ENCODE measurements at places on chromosomes 4 and X.

DNA sequence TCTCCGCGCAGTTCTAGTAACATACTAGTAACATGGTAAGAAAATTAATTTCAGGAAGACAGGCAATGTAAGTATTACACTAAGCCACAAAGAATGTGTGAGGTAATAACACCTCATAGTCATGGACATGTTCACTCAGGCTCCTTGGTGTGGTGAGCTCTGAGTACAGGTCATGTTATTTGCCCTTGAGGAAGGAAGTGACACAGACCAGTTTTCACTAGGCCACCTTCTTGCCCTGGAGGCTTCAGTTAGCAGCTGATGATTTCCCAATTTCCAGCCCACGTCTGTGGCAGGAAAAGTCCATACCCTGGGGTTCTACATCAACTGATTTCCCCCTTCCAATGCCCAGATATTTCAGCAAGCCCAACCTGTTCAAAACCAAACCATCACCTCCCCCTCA lies 6.7 kb downstream of the APOO start:
- DNase-seq, result no peak

DNA sequence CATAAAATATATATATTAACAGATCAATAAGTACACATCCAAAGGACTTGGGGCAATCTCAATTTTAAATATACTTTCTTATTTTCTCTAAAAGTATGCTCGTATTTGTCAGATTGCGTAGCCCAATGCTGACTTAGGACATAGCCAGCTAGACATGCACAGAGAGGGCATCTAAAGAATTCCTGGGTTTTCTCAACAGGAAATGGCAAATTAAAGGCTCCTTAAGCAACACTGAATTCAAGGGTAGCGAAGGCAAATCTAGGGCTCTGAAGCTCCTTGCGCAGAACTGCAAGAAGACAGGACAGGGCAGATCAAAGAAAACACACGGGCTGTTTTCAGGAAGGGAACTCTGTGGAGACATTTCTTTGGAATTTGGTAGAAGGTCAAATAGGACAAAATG lies 94.6 kb upstream of the FTHL17 start:
- no peak for DNase-seq

- no peak for DNase-seq
These were observed 1627.5 kb upstream of the TENM3 start for GRCh38 chr4:180615746-180616145.

DNA sequence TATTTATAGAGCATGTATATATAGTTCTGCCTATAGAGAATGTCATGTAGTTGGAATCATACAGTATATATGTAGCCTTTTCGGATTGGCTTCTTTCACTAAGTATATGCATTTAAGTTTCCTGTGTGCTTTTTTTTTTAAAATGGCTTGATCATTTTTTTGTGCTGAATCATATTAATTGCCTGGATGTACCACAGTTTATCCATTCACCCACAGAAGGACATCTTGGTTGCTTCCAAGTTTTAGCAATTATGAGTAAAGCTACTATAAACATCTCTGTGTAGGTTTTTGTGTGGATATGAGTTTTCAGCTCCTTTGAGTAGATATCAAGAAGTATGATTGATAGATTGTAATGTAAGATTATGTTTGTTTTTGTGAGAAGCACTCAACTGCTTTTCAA lies 23.8 kb downstream of the PTTG2 start:
- DNase-seq, result no peak

Measured in cortex of kidney (tissue), 1 donor.